ENCODE measurements at places on chromosomes 16 and 17. TPM values are rescaled to one million over a fixed set of nuclear protein-coding genes. Genes with fewer than 3 reads are reported as not detected.

ZNF423 gene
- 0.07 TPM for total RNA-seq

PAGR1 gene
- 50.8 TPM for total RNA-seq

HOXB5 gene
- 2.7 TPM for total RNA-seq

ADAD2 gene
- not detected for total RNA-seq

SPIRE2 gene
- total RNA-seq, result 8.1 TPM

SLC5A11 gene
- total RNA-seq, result 0.42 TPM

KRT12 gene
- total RNA-seq, result not detected

TEPSIN gene
- 13.8 TPM for total RNA-seq

ALOX15B gene
- total RNA-seq, result not detected

CDR2L gene
- total RNA-seq, result 41.1 TPM

SLC12A4 gene
- total RNA-seq, result 32.8 TPM

CCDC78 gene
- total RNA-seq, result 6.5 TPM

HOXB9 gene
- 7.8 TPM for total RNA-seq

TEKT5 gene
- not detected for total RNA-seq

BAHCC1 gene
- 12.9 TPM for total RNA-seq
